Melanocyte of skin (primary cell): ENCODE measurements at places on chromosomes 3 and 15. TPM values are rescaled to one million over a fixed set of nuclear protein-coding genes. Genes with fewer than 3 reads are reported as not detected.

ATG3 gene
- 92.2 and 100 TPM in 2 replicates for total RNA-seq

RARB gene
- 1.8 and 5.5 TPM in 2 replicates for total RNA-seq

RAD51 gene
- 2.5 and 3.4 TPM in 2 replicates for total RNA-seq

FBXL2 gene
- total RNA-seq, result 11.4 and 14.3 TPM in 2 replicates

PDZRN3 gene
- 35.8 and 49.4 TPM in 2 replicates for total RNA-seq

DPPA2 gene
- total RNA-seq, result not detected in 2 replicates

SLC12A1 gene
- total RNA-seq, result under 0.01 and 0.15 TPM in 2 replicates

SLC28A1 gene
- not detected in 2 replicates for total RNA-seq

CCR9 gene
- total RNA-seq, result not detected in 2 replicates

SPESP1 gene
- 2.2 and 5.2 TPM in 2 replicates for total RNA-seq

ALDH1L1 gene
- 0.31 and 0.33 TPM in 2 replicates for total RNA-seq

CELSR3 gene
- 0.33 and 0.46 TPM in 2 replicates for total RNA-seq

ARL8B gene
- total RNA-seq, result 75.9 and 94.2 TPM in 2 replicates

SLC25A20 gene
- 13.0 and 16.0 TPM in 2 replicates for total RNA-seq

MRPL46 gene
- total RNA-seq, result 13.8 and 17.4 TPM in 2 replicates

SHC4 gene
- 65.9 and 72.9 TPM in 2 replicates for total RNA-seq

WDR93 gene
- under 0.01 TPM in 2 replicates for total RNA-seq
